Skin of body (tissue), 3 donors: ENCODE measurements at places on chromosomes 1 and 21. TPM values are rescaled to one million over a fixed set of nuclear protein-coding genes. Genes with fewer than 3 reads are reported as not detected.

ACTA1 gene
- 472 TPM for total RNA-seq

SLC16A4 gene
- total RNA-seq, result 3.1 TPM

ZFP69 gene
- total RNA-seq, result 3.0 TPM

CCDC185 gene
- not detected for total RNA-seq

OR10Z1 gene
- not detected for total RNA-seq

OVAAL gene
- total RNA-seq, result not detected

DHCR24 gene
- 98.4 TPM for total RNA-seq

PLA2G2D gene
- total RNA-seq, result not detected

FMO3 gene
- not detected for total RNA-seq

LHX4 gene
- total RNA-seq, result 0.10 TPM

LORICRIN gene
- total RNA-seq, result 39.6 TPM

COL8A2 gene
- total RNA-seq, result 10.7 TPM

C1orf141 gene
- total RNA-seq, result not detected

KRTAP21-2 gene
- 1.3 TPM for total RNA-seq

RGS18 gene
- 4.4 TPM for total RNA-seq

OLFM3 gene
- total RNA-seq, result 0.10 TPM
